ENCODE measurements at places on chromosomes 3 and 15.

GRCh38 chr3:172334671-172335207 lies 113.5 kb downstream of the GHSR start:
- DNase-seq = no peak

- no peak for DNase-seq
Measured at GRCh38 chr3:71579326-71579934, 4.1 kb downstream of the FOXP1 start.

- DNase-seq = no peak
Measured at GRCh38 chr3:155441506-155441905, 148.0 kb upstream of the STRIT1 start.

GRCh38 chr3:196708467-196708866 lies 3.6 kb downstream of the CEP19 start:
- no peak for DNase-seq

DNA sequence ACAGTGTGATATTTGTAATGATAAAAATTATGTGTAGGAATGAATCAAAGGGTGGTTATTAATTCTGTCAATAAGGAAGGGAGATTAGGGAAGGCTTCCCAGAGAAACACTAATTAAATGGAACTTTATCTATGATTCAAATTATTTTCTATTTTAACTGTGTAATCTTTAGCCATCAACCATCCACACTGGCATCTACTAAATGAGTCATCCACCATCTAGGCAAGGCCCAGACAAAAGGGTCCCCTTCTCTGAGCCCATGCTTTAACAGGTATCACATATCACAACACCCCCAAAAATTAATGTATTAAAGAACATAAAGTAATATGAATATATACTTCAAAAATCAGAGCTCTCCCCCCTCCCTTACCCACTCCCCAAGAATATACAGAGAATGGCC lies 19.9 kb upstream of the TPM1 start:
- no peak for DNase-seq

DNA sequence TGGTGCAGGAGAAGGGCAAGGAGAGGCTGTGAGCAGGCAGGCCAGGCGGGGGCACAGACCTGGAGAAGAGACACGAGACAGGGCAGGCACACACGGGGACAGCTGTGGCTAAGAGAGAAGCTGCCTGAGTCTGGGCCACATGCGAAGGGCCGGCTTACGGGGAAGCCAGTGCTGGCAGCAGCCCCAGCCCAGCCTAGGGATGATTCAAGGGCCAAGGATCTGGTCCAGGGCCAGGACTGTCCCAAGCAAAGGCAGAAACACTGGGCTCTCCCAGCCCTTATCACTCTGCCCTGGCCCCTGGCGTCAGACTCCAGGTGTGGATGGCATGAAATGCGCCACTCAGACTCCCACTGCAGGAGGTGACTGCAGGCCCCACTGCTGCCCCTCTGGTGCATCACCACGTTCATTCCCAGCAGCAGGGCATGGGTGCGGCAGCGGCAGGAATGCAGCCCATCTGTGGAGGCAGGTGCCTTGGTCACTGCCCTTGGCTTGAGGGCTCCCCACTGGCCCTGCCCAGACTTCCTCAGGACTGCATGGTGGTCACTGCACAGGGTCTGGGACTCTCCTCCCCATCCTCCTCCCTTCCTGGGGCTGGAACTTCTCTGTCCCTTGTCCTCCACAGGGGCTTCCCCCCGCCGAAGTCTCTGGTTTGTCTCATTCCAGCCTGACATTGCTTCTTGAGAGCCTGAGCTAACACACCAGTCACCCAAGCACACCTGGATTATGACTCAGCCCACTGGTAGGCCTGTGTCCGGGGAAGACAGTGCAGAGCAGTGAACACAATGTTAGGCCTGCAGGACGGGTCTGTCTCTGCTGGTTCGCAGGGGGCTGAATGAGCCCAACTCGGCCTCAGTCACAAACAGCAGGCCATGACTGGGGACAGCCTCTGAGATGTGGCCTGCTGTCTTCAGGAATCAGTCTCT lies 69.3 kb downstream of the TBC1D2B start:
- DNase-seq = no peak

- no peak for DNase-seq
Measured at GRCh38 chr3:38519651-38520050, 23.5 kb downstream of the EXOG start.

DNA sequence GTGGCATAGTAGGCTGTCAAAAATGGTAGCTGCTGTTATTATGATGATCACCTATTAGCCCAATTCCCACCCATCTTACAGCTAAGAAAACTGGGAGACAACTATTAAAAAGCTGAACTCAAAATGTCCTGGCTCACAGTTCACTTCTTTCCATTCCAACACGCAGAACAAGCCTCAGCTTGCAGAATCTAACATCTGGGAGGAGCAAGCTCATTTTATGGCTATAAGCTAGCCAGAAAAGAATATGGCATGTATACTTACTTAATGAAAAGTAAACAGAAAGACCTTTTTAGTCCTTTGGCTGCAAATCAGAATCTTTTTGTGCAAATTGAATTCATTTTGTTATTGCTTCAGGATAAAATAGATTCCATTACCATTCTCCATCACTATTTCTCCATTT lies 34.8 kb upstream of the CFAP20DC start:
- no peak for DNase-seq

DNA sequence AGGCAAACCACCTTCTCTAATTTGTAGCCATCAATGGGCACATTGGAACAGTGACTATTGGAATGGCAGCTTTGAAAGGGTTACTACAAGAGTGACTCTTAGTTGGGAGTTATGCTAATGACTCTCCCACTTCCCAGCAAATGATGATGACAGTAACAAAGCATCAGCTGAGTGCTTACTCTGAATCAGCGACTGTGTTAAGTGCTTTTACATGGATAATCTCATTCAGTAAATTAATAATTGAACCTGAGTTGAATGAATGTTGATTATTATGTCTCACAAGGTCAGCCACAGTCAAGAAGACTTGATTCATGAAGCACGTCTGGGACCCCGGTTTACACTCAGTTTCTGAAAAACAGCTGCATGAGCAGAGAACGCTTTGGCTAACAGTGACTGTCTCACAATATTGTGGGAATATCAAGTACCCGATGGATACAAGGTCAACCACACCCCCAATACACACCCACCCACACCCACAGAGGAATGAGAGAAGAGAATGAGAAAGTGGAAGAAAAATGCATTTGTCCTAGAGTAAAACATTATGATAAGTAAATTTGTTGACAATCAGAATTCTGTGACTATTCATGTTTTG lies 242.0 kb upstream of the FEZF2 start:
- no peak for DNase-seq

DNA sequence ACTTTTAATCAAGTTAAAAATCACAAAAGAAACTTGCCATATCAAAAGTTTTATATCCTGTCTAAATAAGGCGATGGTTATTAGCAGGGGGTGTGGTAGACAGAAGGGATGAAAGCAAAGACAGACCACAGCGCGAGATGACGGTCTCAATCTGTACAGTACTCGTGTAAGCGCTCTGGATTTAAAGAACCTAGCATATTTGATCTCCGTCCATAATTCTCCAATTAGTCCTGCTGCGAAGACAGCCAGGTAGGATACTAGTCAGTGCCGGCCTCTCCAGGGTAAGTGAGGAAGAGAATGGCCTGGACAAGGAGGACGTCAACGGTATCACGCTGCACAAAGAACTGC lies 701 bp downstream of the SGO1 start:
- DNase-seq = peak; percentile 23

- no peak for DNase-seq
Measured at GRCh38 chr15:34933432-34933975, 36.0 kb downstream of the AQR start.

- no peak for DNase-seq
Measured at GRCh38 chr3:129607391-129608068, 1.1 kb upstream of the PLXND1 start.

- DNase-seq = no peak
Measured at GRCh38 chr3:38165722-38166387, 518 bp downstream of the OXSR1 start.

GRCh38 chr15:58512522-58512921 lies 80.7 kb downstream of the LIPC start:
- DNase-seq = no peak

DNA sequence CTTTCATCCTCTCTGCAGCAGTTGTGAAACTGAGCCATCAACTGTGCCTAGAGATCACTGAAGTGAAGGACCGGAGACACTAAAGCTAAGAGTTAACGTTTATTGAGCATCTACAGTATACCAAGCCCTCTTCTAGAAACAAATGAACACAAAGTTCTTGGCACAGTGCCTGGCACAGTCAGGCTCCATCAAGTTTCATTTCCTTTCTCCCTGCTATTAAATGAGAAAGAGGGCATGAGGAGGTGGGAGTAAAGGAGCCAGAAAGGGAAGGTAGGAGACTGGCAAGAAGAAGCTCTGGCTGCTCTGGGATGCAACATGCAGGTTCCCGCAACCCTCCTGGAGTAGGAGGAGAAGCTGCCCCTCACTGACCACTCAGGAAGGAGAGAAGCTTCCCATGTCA lies 30.6 kb downstream of the CYP19A1 start:
- DNase-seq = no peak

GRCh38 chr3:142958707-142959106 lies 4.8 kb downstream of the PAQR9 start:
- peak; percentile 44 for DNase-seq

DNA sequence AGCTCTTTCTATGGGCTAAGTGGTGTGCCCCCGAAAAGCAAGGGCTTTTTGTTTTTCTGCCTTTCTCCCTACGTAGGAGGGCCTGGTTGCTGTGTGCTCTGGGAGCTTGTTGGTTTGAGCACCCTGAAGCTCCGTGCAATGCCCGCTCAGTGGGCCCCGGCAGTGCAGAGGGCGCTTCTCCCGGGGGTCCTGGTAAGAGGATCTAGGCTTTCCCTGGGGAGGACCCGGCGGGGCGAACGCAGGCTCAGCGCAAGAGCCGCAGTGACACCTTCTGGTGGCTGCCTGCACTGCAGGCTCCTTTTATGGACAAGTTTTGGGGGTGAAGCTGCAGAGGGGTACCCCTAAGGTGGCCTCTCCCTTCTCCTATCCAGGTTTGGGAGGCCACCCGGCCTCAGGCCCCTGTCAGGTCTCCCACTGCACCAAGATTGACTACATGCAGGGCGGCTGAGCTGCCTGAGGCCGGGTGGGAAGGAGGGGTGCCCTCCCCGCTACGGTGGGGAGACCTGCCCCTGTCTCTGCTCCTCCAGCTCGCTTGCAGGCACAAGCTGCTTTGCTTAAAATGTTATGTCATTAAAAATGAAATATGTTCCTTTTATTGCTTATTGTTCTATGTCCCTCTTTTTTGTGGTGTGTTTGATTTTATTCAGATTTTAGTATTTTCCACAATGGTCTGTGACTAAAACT lies 387.9 kb downstream of the GABRG3 start:
- no peak for DNase-seq

- no peak for DNase-seq
Measured at GRCh38 chr3:72744330-72744729, 103.9 kb downstream of the SHQ1 start.

DNA sequence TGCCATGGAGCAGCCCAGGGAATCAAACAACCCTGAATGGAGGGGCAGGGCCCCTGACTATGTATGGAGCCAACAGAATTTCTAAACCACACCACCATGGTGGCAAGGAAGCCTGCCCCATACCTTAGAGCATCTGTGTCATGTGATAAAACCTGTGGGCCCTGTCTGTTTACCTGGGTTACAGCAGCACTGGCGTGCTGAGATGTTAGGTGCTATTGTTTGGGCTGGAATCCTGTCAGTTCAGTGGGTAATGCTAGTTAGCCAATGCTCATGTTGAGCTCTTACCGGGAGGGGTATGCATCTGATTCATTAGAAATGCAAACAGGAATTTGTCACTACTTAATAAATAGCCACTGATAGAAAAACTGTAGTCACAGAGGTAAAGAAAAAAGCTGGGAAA lies 63.5 kb upstream of the ETV5 start:
- no peak for DNase-seq

GRCh38 chr3:16392717-16393116 lies 120.8 kb downstream of the RFTN1 start:
- DNase-seq = no peak

GRCh38 chr3:38314764-38315487 lies 31.7 kb upstream of the XYLB start:
- DNase-seq = no peak

- DNase-seq = no peak
Measured at GRCh38 chr15:59217876-59218498, 11.3 kb downstream of the LDHAL6B start.

GRCh38 chr3:99635348-99635747 lies 3.0 kb upstream of the COL8A1 start:
- no peak for DNase-seq

DNA sequence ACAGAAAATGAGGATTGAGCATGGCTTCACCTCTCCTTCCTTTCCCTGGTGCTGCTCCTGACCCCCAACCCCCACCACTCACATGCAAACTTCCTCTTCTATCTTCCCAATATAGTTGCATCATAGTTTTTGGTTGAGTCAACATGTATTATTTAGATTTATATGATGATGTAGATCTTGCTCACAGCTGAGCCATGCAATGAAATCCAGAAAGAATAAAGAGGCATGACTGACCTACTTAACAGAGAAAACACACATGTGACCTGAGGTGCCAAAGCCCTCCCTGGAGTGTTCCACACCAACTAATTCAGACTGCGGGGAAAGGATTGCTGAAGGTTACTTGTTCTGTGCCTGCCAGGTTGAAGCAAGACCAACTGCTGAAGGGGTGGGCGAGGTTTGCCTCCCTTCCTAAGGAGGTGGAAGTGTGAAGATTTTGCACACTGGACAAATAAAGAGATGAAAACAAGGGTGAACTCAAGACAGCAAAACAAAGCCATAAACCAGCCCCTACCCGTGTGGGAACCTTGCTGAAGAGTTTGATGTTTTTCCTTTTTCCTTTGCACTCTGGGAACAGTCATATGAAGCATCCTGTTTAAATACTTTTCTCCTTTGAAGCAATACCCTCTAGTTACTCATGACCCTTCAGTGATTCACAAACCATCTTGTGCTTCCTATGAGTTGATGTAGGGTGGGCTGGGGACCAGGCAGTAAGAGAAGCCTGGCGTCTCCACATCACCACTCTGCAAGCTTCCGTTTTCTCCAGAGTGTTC lies 155.2 kb upstream of the UBE2E1 start:
- DNase-seq = no peak

GRCh38 chr3:8938021-8938420 lies 25.3 kb downstream of the RAD18 start:
- no peak for DNase-seq

DNA sequence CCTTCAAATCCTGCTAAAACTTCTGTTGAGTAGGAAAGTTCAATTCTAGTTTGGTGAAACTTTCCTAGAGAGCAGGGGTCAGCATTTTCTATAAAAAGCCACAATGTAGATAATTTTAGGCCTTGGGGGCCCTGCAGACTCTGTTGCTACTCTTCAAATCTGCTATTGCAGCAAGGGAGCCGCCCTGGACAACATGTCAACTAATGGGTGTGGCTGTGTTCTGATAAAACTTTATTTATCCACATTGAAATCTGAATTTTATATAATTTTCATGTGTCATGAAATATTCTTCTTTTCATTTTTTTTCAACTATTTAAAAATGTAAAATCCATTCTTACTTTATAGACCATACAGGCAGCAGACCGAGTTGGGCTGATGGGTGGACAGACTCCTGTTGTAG lies 67.4 kb upstream of the SAMMSON start:
- no peak for DNase-seq

DNA sequence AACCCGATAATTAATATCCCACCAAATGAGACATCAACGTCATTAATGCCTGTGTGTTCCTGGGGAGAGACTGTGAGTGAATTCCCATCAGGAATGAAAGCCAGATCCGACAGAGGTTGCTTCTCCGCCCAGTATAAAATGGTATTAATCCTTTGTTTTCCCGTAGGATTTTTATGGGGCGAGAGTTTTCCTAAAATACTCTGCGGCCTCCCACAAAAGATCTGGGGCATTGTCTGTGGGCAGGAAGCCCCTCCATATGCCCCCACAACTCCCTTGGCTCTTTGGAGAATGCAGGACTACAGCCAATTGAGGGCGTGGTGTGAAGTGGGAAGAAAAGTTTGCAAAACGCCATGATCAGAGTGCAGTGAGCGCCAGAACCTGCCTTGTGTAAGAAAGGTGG lies 26.7 kb downstream of the ZIC4 start:
- DNase-seq = no peak
